ENCODE measurements at places on chromosomes 2 and 18.

- DNase-seq = no peak
Measured at GRCh38 chr2:161976917-161977316, 97.1 kb downstream of the DPP4 start.

GRCh38 chr18:74153377-74153776, 5.1 kb downstream of the TIMM21 start:
- DNase-seq = no peak

DNA sequence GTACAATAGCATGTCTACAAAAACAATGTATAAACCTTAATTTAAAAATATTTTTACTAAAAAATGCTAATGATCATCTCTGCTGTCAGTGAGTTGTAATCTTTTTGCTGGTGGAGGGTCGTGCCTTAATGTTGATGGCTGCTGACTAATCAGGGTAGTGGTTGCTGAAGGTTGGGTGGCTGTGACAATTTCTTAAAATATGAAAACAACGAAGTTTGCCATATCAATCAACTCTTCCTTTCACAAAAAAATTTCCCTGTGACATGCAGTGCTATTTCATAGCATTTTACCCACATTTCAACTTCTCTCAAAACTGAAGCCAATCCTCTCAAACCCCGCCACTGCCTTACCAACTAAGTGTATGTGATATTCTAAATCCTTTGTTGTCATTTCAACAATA, 112.4 kb downstream of the OLA1 start:
- no peak for DNase-seq

DNA sequence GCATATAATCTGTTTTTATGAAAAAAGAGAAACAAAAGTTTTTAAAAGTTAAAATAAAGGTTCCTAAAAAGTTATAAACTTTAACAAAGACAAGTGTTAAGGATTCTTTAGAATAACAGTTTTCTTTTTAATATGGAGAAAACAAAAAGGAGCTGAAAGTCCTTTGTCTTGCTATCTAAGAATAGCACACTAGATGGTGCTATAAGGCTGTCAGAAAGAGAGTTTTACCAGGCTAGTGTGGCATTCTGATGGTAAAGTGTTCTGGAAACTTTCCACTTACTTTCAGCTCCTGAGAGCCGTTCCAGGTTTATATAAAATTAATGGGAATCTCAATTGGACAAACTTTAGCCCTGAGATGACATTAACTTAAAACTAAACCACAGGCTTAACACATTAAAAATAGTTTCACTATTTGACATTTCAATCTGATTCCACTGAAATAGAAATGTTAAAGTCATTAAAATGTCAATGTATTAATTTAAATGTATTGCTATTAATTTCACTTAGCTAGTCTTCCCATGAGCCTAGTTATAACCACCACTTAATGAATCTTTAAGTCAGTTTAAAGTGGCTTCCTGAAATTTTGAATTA, 3.7 kb downstream of the FBXO48 start:
- DNase-seq = no peak

DNA sequence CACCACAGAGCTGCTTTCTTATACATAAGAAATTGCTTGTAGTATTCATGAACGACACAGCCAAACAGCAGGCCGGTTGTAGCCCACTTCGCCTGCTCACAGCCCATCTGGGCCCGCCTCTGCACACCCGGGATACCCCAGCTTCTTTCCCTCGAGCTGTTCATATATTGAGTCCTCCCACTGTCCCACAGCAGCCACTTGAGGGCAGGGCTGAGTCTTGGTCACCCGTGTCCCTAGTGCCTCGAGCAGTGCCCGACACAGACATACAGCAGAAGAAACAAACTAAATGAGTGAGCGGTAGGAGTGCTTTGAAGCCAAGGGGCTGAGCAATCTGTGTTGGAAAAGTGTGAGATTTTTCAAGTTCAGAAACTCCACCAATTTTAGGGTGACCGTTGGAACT, 251.4 kb downstream of the KLHL29 start:
- DNase-seq = no peak

GRCh38 chr2:42492691-42493467, 903 bp downstream of the KCNG3 start:
- peak; percentile 64 for DNase-seq

GRCh38 chr18:37207343-37207742, 358.3 kb downstream of the CELF4 start:
- no peak for DNase-seq

- DNase-seq = no peak
Measured at GRCh38 chr2:139098961-139099360, 318.8 kb upstream of the NXPH2 start.

DNA sequence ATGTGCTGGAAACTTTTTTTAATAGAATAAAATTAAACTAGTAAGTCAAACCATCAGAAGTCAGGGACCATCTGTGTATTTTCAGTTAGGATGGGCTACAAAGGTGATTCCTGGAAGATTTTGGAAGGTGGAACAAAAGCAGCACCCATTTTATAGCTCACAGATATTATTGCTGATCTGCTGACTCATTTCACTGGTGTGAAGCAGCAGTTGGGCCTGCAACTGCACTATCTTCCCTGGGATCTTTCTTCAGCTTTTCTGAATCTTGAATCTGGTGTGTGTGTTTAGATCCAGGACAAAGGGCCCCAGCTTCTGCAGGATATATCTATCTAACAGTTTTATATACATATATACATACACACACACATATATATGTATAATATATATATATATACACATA, 35.6 kb upstream of the BCL11A start:
- no peak for DNase-seq

DNA sequence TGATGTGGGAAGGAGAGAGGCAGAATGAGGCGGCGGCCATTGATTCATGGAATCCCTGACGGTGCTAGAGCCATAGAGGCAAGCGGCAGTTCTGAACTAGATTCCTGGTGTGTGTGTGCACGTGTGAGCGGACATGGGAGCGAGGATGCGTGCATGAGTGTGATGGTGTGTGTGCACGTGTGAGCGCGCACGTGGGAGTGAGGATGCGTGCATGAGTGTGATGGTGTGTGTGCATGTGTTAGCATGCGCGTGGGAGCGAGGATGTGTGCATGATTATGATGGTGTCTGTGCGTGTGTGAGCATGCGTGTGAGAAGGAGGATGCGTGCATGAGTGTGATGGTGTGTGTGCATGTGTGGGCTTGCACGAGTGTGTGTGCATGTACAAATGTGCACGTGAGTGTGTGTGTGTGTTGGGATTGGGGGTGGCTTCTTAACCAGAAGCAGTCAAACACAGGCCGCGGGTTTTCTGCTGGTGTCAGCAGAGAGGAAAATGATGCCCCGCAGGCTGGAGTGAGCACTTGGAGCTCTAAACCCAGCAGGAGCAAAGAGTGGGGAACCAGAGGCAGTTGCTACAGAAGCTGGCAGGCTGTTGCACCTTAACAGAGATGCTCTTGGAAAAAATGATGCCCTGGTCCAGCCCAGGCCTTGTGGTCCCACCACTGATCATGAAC, 29.5 kb downstream of the DIPK1C start:
- no peak for DNase-seq

DNA sequence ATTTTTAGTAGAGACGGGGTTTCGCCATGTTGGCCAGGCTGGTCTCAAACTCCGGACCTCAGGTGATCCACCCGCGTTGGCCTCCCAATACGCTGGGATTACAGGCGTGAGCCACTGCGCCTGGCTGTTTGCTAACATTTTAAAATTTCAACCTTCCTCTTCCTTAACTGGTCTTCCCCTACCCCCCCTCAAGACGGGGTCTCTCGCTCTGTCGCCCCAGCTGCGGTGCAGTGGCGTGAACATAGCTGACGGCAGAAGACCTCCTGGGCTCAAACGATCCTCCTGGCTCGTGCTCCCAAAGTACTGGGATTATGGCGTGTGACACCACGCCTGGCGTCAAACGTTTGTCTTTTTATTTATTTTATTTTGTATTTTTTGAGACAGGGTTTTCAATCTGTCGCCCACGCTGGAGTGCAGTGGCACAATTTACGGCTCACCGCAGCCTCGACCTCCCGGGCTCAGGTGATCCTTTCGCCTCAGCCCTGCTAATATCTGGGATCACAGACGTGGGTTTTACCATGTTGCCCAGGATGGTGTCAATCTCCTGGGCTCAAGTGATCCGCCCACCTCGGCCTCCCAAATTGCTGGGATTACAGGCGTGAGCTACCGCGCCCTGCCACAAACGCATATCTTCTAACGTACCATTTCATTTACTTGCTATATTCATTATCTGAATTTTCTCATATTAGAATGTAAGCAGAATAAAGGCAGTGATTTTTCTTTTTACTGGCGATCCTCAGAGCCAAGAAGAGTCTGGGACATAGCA, 984 bp upstream of the MSH2 start:
- no peak for DNase-seq

- peak; percentile 33 for DNase-seq
Measured at GRCh38 chr2:88218981-88219380, 48.8 kb downstream of the THNSL2 start.

DNA sequence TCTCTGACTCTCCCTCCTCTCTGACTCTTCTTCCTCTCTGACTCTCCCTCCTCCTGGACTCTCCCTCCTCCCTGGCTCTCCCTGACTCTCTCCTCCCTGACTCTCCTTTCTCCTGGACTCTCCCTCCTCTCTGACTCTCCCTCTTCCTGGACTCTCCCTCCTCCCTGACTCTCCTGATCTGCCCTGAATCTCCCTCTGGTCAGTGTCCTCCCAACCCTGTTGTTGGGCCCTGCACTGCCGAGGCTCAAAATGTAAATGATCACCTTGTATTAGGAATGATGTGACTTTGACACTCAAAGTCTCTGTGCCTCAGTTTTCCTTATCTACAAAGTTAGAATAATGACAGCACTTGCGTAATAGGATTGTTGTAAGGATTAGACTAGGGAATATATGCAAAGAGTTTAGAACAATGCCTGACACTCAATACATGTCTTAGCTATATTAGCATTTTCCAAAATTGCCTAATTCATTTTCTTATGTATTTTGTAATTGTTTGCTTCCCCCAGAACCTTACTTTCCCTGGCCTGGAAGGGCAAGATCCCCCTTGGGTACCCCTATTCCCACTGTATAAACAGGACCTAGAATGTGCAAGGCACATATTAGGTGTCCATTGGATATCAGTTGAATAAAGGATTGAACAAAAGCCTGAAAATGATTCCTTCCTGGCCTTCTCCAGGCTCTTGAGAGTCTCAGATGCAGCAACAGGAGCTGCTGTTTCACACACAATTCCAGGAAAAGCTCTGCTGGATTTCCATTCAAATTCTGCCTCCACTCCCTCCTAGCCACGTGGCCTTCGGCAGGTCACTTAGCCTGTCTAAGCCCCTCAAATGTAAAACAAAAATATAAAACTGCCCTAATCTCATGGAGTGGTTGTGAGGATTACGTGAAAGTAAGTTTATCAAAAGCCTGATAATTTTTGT, 170.1 kb downstream of the INHBB start:
- DNase-seq = no peak

DNA sequence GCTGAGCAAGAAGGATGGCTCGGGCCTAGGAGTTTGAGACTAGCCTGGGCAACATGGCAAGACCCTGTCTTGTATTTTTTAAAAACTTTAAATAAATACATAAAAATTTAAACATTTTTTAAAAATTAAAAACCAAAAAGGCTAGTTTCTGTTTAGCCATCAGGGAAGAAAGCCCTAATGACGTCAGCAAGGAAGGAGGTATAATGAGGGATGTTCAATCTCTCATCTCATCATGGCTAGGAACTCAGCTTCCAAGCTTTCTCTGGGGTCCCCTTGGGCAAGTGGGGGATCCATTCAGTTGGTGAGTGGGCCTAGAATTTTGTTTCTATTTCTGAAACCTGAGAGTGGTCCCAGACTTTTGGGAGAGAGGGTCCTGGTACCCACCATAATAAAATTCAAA, 35.1 kb upstream of the SLC25A52 start:
- no peak for DNase-seq

GRCh38 chr2:39913648-39914461, 134.8 kb upstream of the THUMPD2 start:
- DNase-seq = no peak

DNA sequence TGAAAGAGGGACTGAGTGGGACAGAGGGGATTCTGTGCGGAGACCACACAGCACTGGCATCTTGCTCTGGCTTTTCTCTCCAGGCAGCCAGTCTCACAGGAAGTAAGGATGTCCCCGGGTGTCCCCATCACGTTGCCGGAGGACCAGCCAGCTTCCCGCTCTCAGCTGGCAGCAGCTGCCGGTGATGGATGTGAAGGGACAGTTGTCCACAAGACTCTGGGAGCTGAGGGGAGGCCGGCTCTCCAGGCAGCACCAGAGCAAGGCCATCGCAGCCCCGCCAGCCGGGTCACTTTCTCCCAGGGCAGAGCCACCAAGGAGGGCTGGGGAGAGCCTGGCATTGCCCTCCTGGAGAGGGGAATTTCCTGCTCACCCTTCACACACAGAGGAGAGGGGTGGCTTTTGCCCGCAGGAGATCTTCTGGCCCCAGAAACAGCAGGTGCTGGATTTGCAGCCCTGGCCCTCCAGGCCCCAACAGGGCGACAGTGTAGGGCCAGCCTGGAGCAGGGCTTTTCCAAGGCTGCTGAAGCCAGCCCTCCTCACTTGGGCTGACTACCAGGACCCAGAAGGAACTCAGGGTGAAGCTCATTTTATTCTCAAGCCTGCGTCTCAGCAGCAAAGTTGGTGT, 24.0 kb upstream of the B3GNT7 start:
- no peak for DNase-seq

DNA sequence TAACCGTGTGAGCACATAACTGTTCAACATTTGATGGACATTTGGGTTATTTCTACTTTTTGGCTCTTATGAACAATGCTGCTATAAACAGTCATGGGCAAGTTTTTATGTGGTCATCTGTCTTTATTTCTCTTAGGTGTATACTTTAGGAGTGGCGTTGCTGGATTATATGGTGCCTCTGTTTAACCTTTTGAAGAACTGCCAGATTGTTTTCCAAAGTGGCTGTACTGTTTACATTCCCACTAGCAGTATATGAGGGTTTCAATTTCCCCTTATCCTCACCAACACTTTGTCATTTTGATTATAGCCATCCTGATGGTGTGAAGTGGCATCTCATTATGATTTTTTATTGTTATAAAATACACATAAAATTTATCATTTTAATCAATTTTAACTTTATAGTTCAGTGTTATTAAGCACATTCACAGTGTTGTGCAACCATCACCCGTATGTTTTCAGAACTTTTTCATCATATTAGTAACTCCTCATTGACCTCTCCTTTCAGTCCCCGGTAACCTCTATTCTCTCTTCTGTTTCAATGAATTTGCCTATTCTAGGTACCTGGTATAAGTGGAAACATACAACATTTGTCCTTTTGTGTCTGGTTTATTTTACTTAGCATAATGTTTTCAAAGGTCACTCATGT, 55.4 kb downstream of the EML4 start:
- DNase-seq = no peak

DNA sequence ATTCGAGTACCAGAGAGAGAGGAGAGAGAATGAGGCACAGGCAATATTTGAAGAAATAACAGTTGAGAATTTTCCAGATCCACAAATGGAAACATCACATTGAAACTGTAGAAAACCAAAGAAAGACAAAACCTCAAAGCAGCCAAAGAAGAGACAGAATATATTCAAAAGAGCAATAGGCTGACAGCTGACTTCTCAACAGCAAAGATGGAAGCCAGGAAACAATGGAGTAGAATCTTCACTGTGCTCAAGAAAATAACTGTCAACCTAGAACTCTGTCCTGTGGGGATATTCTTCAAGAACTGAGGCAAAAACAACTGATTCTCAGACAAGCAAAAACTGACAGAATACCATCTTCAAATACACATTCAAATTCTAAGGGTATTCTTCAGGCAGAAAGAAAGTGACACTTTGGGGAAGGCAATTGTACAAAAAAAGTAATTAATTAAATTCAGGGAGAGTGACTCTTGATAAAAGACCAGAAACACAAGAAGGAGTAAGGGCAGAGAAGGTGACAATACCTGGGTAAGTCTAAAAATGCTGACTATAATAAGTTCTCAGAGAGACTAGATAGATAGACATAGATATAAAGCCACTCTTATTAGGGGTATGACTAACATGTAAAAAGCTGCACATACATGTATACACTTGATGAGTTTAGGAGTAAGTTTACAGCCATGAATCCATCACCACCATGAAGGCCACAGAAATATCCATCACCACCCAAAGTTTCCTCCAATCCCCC, 25.6 kb downstream of the ANKMY1 start:
- no peak for DNase-seq
